ENCODE measurements at places on chromosomes 4 and X. TPM values are rescaled to one million over a fixed set of nuclear protein-coding genes. Genes with fewer than 3 reads are reported as not detected.

The KLHL4 gene
- 0.27 TPM for total RNA-seq

- no peak for DNase-seq
Measured at GRCh38 chr4:165454426-165454825, 75.6 kb downstream of the CPE start.

DNA sequence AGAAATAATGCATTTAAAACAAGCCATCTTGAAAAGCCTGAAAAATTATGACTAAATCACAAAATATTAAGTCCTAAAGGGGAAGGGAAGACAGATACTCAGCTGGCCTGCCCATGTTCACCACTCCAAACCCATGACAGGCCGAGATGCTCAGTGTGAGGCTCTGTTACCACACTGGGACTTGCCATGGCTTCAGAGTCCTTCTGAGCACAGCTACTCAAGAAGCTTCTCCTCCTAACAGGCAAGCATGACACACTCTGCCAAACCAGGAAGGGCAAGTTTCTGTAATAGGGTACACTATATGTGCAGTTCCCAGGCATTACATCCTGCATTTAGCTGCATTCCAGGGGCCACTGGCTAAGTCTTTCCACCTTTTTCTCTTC, 34.0 kb upstream of the CYBB start:
- DNase-seq, result no peak

DNA sequence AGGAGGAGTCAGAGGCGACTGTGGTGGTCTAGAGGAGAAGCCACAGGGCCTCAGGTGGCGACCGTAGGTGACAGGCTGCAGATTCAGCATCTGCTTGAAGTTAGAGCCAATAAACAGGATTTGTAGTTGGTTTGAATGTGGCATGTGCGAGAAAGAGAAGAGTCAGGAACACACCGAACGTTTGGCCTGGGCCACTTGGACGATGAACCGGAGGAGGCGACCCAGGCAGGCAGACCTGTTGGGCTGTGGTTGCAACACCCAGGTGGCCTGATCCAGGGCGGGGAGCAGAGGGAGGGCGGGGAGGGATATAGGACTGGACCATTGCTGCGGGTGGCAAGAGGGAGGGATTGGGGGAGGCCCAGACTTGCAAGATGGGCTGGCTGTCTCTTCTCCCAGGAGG, 10.0 kb upstream of the PSAPL1 start:
- no peak for DNase-seq

DNA sequence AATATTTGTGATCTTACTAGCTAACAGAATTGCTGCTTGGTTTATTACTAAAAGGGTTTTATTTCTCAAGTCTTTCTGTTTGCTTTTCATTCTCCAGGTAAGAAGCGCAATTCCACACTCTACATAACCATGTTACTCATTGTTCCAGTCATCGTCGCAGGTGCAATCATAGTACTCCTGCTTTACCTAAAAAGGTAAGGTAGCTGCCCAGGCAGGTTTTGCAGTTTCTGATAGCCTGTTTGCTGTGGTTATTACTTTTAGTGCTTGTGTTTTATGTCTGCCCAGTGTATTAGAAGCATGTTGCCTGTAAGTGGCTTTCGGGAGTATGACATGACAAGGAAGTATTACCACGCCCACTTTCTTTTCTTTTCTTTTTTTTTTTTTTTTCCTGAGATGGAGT, 46.4 kb downstream of the IL13RA1 start:
- peak; percentile 56 for DNase-seq

DNA sequence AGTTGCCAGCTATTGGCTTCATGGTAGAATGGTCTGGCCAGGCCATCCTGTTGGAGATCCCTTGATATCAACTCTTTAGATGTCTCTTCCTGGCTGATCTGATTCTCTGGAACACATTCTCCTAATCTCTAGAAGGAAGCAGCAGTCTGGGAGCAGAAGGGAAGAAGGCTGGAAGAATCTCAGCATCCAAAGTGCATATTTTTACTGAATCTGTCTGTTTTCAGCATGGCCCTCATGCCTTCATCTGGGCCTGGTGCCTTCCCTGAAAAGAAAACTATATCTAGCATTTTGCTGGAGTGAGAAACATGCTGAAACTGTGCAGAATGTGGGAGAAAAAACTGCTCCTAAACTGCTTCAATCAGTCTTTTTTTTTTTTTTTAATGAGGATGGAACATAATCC, 148.7 kb downstream of the REPS2 start:
- no peak for DNase-seq

DNA sequence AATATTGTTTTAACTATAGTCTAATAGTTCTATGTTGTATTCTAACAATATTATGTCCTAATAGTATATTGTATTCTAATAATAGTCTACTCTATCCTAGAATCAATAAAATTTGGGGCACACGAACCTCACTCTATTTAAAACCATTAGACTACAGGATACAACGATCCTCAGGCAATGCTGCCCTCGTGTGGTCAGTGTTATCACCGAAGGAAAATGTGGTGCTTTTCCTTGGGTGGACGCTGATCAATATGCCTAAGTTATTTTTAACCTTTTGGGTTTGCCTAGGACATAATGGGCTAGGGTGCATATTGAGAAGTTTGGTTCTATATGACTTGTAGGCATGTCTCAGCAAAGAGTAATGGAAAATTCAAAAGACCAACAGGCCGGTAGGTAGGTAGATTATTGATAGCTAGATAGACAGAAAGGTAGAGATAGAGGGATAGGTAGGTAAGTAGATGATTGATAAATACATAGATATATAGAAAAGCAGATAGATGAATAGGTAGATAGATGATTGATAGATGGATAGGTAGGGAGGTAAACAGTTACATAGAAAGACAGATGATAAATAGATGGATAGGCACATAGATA, 75.1 kb downstream of the PRKX start:
- DNase-seq, result peak; percentile 44

The NMU gene
- total RNA-seq, result not detected

DNA sequence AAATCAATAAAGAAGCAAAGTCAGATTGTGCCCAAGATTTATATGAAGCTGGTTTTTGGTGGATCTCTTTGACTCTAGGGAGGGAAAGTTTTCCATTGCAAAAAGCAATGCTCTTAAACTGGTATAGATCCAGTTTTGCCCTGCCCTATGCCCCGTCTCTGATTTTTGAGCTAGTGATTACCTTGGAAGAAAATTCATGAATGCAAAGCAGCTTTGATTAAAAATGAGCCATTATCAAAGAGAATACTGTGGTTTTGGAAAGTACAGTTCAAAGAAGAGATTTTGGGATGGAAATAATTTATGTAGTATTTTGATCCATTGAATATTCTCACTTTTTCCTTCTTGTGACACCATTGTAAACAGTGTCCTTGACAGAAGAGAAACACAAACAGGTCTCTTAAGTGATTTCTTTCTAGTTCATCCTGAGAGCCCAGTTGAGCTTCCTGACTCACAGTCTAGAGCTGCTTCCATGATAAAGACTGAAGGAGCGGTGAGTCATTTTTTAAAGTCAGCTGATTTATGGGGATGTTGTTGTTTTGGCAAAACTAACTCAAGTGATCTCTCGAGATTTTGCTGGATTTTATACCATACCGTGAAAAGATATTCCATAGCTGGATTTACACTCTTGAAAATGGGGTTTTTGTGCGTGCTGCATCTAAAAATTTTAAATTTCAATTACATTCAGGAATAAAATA, 76.7 kb downstream of the AFF1 start:
- no peak for DNase-seq

The SHISA3 gene
- not detected for total RNA-seq

DNA sequence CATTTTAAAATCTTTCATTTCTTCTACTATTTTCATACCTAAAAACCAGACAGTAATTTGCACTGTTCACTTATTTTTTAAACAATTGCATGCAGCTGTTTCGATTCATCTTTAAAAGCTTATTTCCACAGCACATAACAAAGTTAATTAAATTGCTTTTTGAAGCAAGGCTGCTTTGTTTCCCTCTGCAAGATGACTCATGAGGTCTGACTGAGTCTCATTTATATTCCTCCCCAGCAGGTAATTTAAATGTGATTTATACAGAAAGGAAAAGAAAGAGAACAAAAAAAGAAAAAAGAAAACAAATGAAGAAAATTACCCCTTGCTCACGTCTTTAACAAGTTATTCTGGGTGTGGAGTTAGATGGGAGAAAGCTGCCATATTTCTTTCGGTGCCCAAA, 22.8 kb downstream of the VMA21 start:
- no peak for DNase-seq

DNA sequence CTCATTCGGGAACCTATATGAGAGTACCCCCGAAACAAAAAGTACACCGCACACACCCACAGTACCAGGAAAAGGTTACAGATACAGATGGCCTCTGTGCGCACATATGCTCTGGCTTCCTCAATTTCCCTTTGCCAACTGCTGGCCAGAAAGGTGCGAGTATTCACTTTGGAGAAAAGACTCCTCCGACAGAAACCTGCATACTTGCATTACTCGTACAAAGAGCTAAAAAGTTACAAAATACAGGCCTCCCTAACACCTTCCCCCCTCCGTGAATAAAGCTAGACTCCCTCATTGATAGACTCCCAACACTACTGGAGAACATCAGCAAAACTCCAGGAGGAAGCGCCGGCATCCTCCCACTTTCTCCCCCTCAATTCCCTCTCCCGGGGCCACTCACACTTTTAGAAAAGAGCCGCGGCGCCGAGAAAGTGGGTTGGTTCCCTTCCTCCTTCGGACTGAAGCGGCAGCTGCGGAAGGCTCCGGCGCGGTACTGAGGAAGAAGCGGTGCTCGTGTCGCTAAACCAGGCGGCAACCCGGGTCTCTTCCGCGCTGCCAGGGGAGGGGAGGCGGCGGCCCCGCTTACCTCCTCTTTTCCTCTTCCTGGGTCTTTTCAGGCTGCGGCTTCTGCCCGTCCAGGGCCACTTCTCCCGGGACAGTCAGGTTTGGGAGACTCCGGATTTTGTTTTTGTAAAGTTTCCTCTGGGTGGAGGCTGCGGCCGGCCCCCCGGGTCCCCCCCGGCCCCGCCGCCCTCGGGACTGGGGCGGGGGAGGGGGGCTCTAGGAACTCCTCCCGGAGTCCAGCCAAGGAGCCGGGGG, 1.1 kb downstream of the FBXW7 start:
- DNase-seq, result peak; percentile 61

DNA sequence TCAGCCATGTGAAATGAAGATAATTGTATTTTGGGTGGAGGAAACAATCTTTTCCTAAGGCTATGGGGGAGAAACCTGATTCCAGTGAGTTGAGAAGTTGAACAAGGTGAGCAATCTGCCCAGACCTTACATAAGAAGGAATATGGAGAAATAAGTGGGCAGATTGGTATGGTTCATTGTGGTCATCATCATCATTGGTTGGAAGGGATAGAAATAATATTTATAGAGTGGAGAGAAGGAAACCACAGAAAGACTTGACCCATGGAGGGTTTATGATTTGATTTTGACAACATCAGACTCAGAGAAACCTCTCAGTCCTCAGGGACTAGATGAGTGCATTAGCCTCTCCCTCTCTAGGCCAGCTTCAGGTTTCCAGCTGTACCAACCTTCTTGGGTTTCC, 177.9 kb upstream of the NEIL3 start:
- DNase-seq, result no peak

- DNase-seq, result no peak
Measured at GRCh38 chr4:74039315-74039763, 850 bp upstream of the CXCL3 start.

DNA sequence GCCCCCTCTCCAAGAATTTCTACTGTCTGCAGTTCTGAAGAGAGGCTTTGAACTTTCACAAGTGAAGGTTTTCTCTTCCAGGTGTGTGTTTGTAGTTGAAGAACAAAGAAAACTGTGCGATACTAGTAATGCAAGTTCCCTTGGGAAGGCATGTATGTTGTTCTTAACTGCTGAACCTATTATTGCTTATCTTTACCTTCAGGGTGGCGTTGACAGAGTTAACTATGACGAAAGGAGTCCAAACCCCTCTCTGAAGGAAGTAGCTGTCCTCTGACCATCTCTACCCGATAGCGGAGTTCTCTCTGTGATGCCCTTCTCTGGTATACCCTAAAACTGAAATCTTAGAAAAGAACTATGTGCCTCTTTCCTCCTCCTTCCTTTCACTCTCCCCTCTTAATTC, 79.9 kb downstream of the TSPAN7 start:
- no peak for DNase-seq

DNA sequence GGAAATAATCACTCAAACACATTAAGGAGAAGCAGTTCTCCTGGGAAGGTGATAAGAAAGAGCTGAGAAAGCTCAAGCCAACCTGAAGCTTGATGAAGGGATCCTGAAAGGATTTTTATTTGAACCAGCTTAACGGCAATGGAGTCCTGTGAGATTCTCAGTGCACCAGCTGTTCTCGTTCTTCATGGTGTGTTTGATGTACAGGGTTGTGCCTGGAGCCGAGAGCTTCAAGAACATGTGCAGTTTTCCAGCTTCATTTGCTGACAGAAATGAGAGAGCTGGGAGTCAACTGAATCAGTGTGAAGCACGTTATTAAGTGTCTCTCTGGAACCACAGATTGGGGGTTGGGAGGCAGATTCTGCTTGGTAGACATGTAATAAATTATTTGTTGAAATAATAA, 115.7 kb downstream of the ANKRD50 start:
- no peak for DNase-seq

Data from transverse colon (tissue), 4 donors.